Natural killer cell (primary cell): ENCODE measurements at places on chromosomes 13 and 19. TPM values are rescaled to one million over a fixed set of nuclear protein-coding genes. Genes with fewer than 3 reads are reported as not detected.

The ITGBL1 gene
- not detected for total RNA-seq

The WDR88 gene
- not detected for total RNA-seq

The LRRC4B gene
- not detected for total RNA-seq

- DNase-seq = no peak
Observed at GRCh38 chr13:50017819-50018218, 2.6 kb downstream of the KCNRG start.

DNA sequence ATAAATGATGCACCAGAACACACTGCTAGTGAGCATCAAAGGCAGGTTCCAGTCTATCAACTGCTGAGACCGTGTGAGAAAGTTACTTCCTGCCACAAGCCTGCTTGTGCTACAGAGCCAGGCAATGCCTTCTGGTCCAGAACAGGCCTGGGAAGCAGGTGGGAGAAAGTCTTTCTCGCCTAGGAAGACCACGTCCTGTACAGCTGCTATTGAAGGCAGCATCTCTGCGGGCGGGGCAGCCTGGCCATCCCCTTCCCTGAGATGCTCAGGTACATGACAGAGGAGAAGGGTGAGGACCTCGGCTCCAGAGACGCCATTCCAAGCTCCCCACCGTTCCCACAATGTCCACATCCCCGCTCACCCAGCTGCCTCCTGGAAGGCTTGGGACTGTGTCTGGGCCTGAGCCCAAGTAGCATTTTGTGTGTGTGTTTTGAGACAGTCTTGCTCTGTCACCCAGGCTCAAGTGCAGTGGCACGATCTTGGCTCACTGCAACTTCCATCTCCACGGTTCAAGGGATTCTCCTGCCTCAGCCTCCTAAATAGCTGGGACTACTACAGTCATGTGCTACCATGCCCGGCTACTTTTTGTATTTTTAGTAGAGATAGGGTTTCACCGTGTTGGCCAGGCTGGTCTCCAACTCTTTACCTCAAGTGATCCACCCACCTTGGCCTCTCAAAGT lies 3.4 kb downstream of the RFX1 start:
- DNase-seq = no peak
